ENCODE measurements at places on chromosomes 12 and 14.
A peak's percentile ranks its signal among the peaks of the same experiment; 100 is the strongest.

DNA sequence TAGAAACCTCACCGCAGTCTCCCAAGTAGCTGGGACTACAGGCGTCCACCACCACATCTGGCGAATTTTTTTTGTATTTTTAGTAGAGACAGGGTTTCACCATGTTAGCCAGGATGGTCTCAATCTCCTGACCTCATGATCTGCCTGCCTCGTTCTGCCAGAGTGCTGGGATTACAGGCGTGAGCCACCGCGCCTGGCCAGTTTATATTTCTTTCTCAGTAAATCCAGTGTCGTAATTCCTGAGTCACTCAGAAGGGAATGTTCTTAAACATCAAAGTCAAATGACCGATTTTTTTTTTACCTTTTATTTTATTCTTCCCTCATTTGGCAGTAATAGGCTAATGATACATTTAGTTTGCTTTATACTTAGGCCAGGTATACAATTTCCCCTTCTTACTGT is 80.5 kb downstream of the FBXO33 start:
- DNase-seq = no peak

DNA sequence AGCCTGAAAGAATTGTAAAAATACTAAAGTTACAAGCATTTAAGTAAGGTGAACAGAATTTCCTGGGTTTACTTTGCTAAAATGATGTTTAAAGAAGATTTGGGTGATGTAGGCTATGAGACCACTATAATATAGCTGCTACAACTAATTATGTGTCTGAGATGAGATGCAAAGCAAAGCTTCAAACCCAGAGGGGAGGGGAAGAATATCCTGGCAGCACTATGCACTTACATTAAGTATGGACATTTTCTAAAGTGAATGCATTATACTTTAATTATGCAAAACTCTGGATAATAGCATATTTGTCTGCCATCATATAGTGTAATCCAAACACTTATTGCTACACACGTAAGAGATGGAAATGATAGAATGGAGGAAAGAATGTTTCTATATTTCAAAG is 1003.7 kb downstream of the GALC start:
- no peak for DNase-seq

- no peak for DNase-seq
These were observed at the start of gene FAM181A for GRCh38 chr14:93926873-93927799. Gene FAM181A, plus strand, starts transcription at chr14:93927344. Its CDS starts 942 bp downstream, at chr14:93928286.

DNA sequence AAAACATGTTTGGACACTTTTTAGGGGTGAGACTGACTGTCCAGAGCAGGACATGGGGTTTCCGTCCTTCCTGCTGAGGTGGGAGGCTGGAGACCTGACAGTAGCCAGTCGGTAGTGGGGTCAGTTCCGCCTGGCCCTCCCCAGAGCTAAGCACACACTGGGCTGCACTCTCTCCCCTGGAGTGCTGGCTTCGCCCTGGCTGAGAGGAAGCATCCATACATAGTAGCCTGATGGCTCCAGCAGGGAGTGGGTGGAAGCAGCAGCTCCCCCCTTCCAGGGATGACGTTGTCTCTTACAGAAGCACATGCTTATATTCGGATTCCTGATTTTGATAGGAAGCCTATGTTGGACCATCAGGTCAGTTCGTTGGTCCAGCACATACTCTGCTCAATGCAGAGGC is 40.4 kb downstream of the SFSWAP start:
- no peak for DNase-seq

GRCh38 chr12:116361414-116362223 is 84.1 kb upstream of the MED13L start:
- no peak for DNase-seq

DNA sequence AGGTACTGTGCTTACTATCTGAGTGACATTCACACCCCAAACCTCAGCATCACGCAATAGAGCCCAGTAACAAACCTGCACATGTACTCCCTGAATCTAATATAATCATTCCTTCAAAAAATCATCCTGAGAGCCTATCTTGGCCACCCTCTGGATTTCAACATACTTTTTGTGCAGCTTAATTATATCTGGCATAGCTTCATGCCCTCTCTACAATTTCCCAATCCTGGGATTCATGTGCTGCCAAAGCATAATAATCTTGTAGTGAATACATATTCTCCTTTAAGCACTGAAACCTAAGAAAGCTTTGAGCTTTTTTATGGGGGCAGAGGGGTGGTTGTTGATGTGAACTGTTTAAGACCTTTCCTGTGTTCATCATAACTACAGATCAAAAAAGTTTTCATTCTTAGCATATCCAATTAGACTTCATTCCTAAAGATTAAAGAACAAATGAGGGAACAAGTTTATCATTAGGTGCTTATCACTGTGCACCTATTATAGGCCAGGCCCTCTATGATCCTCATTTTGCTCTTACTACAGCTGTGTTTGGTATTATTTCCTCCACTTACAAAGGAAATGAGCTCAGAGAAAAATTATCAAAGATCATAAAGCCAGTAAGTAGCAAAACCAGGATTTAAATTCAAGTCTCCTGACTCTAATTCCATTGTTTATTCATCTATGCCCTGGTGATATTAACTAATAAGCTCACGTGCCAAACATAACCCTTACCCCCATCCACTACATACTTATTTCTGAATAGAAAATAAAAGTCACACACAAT is 51.2 kb downstream of the SINHCAF start:
- no peak for DNase-seq

DNA sequence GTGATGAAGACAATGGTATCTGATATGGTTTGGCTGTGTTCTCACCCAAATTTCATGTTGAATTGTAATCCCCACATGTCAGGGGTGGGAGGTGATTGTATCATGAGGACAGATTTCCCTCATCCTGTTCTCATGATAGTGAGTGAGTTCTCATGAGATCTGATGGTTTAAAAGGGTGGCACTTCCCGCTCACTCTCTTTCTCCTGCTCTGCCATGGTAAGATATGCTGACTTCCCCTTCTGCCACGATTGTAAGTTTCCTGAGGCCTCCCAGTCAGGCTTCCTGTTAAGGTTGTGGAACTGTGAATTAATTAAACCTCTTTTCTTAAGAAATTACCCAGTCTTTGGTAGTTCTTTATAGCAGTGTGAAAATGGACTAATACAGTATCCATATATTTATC is 25.6 kb upstream of the PTHLH start:
- DNase-seq = no peak

DNA sequence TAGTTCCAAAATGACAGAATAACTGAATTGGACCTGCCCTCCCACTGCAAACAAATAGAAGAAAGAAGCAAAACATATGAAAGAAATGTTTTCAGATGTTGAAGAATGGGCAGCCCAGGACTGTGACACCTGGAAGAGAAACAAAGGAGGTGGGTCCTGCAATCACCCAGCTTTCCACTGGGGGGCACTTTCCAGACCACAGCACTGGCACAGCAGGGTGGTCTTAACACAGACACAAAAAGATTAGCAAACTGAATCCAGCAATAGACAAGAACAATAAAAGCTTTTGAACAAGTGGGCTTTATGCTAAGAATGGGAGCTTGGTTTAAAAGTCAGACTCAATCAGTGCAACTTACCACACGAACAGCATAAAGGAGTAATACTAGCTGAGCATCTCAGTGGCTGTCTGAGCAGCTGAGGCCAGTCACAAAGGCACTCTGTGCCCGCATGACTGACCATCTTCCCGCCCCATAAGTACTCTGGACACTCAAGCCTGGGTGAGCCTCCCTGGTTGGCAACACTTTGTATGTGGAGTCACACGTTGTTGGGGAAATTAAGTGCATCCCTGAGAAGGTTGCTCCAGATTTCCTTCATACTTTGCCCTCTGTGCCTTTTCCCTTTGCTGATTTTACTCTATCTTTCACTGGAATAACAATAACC is 27.7 kb downstream of the JKAMP start:
- peak; percentile 21 for DNase-seq

- no peak for DNase-seq
These were observed 26.3 kb downstream of the LRIG3 start for GRCh38 chr12:58894040-58894439.

DNA sequence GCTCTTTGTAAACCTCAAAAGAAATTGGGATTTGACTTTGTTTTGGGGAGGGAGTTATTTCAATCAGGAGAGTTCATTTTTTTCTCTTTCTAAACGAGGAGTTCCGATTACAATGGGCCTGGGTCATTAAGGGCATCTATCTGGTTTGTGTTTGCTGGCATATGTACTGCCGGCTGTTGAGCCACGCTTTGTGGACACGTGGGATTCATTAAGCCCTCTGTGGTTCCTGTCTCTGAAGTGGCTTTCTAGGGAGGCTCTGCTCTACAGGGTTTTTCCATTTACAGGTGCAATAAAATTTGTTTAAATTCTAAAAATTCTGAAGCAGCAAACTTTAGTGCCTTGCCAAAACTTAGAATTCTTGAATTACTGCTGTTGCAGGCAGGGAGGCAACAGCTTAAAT is 57.9 kb downstream of the GNS start:
- no peak for DNase-seq

- no peak for DNase-seq
These were observed 43.4 kb upstream of the CPM start for GRCh38 chr12:68976395-68976841.

- no peak for DNase-seq
These were observed 33.3 kb upstream of the C12orf50 start for GRCh38 chr12:88062474-88062873.

DNA sequence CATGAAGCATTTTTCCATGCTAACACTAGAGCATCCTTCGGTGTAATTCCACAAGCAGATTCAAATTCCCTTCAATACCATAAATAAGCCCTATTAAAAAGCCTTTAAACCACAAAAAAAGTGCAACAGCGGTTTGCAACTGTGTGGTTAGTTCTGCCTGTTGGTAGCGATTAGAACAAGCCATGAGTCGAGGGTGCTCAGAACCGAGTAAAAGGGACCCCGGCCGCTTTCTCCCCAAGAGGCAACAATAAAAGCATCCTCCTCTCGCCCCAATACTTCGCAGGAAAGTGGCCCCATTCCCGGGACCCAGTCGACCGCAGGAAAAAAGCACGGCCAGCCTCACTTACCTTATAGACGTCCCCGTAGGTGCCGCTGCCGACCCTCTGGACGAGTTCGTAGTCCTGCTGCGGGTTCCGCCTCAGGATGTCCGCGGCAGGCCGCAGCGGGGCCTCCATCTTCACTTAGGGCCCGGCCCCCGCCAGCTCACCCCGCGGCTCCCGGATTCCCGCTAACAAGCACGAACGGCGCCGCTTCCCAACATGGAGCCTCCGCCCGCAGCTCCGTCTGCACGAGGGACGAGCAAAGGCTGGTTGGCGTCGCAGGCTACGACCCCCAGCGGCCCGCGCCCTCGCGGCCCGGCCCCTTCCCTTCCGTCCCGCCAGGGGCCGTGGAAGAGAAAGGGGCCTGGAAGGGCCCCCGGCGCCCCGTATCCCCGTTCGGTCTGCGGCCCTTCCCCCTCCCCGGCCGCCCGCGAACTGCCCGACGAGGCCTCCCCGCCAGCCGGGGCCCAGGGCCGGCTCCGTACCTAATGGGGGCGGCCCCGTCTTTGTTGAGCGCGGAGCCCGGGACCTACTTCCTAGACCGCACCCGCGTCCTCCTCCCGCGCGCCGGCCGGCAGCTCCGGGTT is 521 bp downstream of the MAP4K5 start:
- DNase-seq = peak; percentile 90

DNA sequence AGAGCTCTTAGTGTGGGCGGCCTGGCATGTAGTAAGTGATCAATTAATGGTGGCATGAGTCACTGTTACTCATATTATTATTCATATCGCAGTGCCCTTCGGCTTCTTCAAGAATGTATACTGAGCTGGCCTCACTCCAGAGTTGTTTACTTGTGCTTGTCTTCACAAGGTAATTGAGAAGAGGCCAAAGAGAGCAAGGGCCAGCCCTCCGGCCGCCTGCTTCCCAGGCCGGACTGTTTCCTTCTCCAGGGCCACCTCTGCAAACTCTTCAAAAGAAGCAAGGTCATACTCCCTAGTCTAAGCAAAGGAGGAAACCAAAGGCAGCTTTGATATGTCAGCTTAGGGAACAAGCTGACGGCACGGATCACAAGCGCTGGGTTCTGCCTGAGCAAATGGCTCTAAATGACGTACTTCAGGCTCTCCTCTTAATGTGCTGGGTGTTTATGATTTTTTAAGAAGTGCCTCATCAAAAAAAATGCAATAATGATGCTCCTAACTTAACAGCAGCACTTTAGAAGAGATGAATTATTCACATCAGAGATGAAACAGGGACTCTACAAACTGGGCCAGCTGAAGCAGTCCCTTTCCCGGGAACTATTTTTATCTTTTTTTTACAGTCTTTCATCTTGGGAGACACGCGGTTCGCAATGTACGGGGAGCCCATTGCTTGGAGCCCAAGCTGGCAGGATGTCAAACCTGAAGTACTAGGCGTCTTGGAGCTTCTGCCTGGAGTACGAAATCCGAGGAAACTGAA is 65.6 kb upstream of the DLK1 start:
- no peak for DNase-seq

Measured in right kidney (tissue), 9 donors.